ENCODE measurements at places on chromosomes 12 and 14.

- no peak for DNase-seq
Observed at GRCh38 chr12:97118796-97119375, 211.8 kb downstream of the NEDD1 start.

DNA sequence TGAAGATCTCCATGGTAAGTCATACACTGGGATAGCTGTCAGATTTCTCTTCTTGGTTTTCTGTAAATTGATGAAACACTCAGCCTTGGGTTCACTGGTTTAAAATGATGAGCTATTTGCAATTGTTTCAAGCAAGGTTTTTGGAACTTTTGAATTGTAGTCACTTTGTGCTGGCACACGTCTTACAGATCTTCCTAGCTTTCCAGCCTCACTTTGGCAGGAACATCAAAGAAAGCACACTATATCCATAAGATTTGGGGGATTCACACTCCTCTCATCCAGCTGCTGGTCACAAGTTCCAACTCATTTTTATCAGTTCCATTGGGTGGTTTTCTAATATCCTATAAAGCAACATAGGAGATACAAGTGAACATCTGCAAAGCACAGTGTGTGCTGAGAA lies 16.0 kb downstream of the SSPN start:
- DNase-seq: no peak

DNA sequence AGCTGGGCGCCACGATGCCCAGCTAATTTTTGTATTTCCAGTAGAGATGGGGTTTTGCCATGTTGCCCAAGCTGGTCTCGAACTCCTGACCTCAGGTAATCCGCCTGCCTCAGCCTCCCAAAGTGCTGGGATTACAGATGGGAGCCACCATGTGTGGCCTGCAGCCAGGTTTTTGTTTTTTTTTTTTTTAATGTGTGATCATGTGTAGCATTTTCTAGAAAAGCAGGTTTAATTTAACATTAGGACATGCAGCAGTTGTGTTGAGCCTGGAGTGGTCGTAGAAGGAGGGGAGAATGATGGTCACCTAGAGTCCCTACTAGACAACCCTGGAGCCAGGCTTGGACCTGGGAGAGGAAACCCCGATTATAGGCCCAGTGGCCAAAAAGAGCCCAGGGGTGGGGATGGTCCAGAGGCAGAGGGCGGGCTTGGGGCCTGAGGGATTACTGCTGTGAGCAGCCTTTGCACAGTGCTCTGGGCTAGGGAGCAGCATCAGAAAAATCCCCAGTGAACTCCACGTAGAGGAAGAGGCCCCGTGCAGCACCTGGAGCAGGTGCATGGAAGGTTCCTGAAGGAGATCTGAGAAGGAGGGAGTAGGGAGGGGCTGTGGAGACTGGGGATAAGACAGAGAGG lies 13.6 kb downstream of the DLK1 start:
- no peak for DNase-seq

DNA sequence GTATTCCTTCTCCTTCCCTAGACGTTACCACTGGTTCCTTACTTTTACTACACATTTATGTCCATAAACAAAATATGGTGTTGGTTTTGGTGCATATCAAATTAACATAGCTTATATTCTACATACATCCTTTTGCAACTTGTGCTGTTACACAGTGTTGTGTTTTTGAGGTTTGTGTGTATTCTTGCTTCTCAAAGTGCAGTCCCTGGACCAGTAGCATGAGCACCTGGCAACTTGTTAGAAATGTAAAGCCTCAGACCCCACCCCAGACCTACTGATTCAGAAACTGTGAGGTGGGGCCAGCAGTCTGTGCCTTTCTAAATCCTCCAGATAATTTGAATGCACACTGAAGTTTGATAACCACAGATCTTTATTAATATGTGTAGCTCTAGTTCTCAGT lies 65.9 kb downstream of the RNFT2 start:
- DNase-seq: no peak

- no peak for DNase-seq
Observed at GRCh38 chr12:5633106-5633505, 201.2 kb downstream of the NTF3 start.

DNA sequence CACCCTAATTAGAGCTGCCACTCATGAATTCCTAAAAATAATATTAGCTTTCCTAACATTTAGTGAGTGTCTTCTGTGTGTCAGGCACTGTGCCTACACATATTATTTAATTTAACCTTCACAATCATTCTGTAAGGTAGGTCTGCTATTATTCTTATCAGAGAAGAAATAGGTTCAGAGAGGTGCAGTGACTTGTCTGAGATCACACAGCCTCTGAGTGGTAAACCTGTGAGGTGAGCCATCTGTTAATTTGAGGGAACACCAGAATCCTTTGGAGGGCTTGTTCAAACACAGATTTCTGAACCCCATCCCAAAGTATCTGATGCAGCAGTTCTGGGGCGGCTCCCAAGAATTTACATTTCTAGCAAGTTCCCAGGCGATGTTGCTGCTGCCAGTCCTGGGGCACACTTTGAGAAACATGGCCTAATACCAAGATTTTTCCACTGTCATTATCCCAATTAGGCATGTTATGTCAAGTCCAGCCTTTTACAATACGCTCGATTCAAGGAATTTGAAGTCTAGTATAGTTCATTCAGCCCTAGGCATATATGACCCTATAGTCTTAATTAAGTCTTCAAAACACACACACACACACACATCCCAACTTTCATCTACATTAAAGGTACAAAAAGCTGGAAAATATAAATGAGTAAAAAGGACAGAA lies 19.9 kb upstream of the COX6A1 start:
- no peak for DNase-seq

- DNase-seq: no peak
Observed at GRCh38 chr14:55781046-55781445, 201.0 kb downstream of the KTN1 start.

DNA sequence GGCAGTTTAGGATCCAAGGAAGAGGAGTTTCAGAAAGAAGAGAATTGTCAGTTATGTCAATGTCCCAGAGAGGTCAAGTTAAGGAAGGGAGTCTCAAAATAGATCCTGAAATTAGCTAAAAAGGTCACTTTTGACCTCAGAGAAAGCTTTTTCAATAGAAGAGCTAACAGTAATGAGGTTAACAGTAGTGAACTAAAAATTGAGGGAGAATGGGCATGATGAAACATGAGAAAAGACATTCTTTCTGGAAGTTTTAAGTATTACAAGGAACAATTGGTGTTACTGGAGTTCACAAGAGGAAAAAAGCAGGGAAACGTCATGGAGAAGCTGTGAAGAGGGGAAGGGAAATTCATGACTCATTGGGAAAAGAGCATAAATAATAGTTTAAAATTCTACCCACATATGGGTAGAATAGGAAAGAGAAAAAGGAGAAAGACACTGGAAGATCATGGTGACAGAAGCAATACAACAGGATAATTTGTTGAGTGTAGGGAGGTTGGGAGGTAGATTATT lies 381.2 kb upstream of the FAR2 start:
- DNase-seq: no peak

DNA sequence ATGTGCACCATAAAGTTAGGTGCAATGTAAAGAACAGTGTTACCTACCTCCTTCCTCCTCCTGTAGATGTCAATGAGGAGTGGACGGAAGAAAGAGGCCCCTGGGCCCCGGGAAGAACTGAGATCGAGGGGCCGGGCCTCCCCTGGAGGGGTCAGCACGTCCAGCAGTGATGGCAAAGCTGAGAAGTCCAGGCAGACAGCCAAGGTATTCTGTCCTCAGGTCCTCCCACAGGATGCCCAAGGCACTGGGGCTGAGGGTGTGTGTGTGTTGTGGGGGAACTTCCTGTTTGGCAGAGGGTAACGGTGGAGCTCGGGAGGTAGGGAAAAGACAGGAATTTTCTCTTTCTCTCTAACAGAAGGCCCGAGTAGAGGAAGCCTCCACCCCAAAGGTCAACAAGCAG lies 6.4 kb downstream of the ATN1 start:
- DNase-seq: no peak

DNA sequence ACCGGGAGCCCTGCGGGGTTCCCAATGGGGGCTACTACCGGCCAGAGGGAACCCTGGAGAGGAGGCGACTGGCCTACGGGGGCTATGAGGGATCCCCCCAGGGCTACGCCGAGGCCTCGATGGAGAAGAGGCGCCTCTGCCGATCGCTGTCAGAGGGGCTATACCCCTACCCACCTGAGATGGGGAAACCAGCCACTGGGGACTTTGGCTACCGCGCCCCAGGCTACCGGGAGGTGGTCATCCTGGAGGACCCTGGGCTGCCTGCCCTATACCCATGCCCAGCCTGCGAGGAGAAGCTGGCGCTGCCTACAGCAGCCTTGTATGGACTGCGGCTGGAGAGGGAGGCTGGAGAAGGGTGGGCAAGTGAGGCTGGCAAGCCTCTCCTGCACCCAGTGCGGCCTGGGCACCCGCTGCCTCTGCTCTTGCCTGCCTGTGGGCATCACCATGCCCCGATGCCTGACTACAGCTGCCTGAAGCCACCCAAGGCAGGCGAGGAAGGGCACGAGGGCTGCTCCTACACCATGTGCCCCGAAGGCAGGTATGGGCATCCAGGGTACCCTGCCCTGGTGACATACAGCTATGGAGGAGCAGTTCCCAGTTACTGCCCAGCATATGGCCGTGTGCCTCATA lies 9.7 kb downstream of the TNS2 start:
- DNase-seq: no peak

- DNase-seq: no peak
Observed at GRCh38 chr14:90632871-90633270, 183.4 kb downstream of the TTC7B start.

GRCh38 chr14:58662759-58663158 lies 25.0 kb downstream of the DACT1 start:
- DNase-seq: no peak

DNA sequence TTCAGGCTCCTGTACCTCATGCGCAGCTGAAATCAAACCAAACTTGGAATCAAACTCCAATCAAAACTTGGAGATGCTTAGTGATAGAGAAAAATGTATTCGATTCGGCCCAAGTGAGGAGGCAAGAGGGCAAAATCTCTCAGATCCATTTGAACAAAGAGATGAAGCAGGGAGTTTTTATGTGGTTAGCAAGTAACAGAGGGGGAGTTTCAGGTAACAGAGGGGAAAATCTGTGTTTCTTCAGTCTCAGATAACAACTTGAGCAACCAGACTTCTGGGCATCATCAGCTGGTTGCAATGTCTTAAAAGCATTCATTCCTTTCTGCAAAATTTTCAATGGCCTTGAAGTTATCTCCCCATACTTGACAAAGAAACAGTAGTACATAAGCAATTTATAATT lies 245.1 kb upstream of the AVPR1A start:
- no peak for DNase-seq

DNA sequence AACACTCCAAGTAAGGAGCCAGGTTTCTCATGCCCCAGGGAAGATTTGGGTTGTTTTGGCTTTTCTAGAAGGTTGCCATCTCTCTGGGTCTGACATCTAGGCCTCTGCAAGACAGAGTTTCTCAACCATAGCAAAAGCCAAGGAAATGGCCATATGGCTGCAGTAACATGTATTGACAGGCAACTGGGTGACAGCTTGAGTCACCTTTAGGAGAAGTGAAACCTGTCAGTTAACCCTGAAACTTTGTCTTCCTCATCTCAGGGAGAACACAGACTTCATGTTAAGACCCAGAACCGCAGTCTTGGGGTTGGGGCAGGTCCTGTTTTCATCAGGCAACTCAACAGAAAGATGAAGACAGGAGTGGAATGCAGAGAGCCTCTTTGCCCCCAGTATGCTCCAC lies 46.0 kb upstream of the PLBD1 start:
- DNase-seq: no peak

DNA sequence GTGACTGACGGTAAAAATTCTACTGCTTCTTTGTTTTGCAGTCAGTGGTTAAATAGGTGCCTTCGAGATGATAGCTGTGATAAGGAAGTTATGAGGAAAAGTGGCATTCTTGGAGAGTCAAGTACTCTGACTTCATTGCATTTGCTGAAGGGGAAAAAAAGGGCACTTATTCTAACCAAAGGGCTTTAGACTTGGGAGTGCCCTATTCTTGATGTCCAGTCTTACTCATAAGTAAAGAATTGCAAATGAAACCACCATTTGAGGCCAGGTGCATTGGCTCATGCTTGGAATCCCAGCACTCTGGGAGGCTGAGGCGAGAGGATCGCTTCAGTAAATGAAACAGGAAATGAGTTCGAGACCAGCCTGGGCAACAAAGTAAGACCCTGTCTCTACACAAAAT lies 40.3 kb downstream of the BRAP start:
- no peak for DNase-seq

GRCh38 chr12:86735851-86736250 lies 479.7 kb upstream of the MGAT4C start:
- no peak for DNase-seq

DNA sequence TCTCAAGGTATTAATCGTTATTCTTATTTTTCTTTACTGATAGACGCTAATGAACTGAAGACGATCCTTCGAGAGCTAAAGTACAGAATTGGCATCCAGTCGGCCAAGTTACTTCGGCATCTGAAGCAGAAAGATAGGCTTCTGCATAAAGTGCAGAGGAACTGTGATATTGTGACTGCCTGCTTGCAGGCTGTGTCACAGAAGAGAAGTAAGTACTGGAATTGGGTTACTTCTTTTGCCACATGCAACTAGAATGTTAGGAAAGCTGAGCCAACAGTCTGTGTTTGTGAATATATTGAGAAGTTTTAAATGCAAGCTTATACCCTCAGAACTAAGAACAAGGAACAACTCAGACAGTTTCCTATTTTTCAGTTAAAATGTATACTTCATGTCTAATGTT lies 26.6 kb upstream of the GNS start:
- no peak for DNase-seq

DNA sequence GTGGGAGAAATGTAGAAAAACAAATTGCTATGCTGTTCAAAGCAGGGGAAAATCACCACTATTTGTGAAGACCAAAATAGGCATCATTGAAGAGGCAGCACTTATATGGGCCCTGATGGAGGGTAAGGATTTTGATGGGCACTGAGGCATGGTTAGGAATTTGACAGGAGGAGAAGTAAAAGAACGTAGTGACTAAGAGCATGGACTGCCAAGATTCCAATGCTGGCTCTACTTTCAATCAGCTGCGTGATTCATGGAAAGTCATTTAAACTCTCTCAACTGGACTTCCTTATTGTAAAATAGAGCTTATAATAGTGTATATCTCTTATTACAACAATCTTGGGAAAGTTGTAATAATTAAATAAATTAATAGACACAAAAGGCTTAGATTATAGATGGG lies 267.7 kb upstream of the G2E3 start:
- no peak for DNase-seq

GRCh38 chr14:103443111-103443510 lies 57.9 kb downstream of the MARK3 start:
- DNase-seq: no peak

DNA sequence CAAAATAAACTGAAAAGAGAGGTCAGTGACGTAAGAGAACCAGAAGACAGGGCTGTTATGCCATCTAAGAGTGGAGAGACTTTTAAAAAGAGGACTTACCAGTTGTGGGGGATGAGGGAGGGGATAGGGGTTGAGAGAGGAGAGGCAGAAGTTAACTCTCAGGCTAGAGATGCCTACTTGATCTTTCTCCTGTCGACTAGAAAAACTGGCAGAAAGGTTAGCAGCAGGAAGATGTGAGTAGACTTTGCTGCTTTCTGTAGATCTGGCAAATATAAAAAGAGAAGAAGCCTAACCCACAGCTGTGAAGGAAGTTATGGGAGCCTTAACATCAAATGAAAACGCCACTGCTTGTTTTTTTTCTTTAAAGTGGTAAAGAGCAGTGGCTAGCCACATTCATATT lies 10.7 kb downstream of the CREBL2 start:
- DNase-seq: no peak

- no peak for DNase-seq
Observed at GRCh38 chr12:46535907-46536306, 163.3 kb upstream of the SLC38A2 start.
